Left lung (tissue), 14 donors: ENCODE measurements at places on chromosomes 13 and 19. TPM values are rescaled to one million over a fixed set of nuclear protein-coding genes. Genes with fewer than 3 reads are reported as not detected.

The LMTK3 gene
- total RNA-seq: 9.5 TPM

The CLEC11A gene
- total RNA-seq: 49.1 TPM

DNA sequence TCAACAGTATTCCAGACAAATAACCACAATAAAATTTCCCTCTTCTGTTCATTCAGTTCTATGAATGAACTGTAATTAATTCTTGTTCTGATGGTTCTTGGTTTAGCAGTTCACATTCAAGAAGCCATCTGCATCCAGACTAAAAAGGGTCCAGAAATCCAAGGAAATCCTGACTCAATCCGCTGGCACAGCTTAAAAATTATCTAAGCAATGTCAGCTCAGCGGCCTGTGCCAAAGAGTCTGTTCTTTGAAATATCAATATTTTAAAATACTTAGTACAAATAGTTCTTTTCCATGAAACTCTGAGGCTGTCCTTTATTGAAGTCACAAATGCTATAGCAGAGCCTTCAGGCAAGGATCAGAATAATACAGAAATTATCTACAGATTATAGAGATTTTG lies 57.2 kb downstream of the DHRS12 start:
- H3K27me3 ChIP-seq: no peaks in the 10 kb centered on the region
- H3K36me3 ChIP-seq: peaks cover 59% of the 10 kb centered on the region
- H3K27ac ChIP-seq: no peak overlapping the region

DNA sequence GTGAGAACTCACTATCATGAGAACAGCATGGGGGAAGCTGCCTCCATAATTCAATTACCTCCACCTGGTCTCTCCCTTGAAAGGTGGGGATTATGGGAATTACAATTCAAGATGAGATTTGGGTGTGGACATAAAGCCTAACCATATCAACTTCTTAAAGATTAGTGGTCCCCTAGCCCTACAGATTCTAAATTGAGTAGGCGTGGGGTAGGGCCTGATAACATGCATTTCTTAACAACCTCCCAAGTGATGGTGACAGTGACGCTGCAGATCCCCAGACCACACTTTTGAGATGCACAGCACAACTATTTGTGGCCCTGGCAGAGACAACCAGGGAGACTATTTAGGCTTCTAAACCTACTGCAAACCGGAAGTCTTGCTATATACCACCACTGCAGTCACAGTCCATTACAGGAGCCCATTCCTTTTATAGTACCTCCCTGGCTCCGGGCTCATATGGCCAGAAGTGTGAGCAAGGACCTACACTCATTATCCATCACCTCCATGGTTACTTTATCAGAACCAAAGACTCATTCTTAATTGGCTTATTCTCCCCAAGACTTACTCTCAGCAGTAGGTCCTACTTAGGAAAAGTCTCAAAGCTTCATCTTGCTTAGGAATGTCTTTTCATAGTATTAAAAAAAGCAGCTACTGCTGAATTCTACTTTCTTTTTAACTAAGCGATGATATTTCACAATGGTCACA lies 2.1 kb upstream of the DPY19L3 start:
- peaks cover 37% of the 10 kb centered on the region for H3K4me1 ChIP-seq
- H3K36me3 ChIP-seq: no peaks in the 10 kb centered on the region
- H3K27ac ChIP-seq: no peak overlapping the region
- DNase-seq: no peak

DNA sequence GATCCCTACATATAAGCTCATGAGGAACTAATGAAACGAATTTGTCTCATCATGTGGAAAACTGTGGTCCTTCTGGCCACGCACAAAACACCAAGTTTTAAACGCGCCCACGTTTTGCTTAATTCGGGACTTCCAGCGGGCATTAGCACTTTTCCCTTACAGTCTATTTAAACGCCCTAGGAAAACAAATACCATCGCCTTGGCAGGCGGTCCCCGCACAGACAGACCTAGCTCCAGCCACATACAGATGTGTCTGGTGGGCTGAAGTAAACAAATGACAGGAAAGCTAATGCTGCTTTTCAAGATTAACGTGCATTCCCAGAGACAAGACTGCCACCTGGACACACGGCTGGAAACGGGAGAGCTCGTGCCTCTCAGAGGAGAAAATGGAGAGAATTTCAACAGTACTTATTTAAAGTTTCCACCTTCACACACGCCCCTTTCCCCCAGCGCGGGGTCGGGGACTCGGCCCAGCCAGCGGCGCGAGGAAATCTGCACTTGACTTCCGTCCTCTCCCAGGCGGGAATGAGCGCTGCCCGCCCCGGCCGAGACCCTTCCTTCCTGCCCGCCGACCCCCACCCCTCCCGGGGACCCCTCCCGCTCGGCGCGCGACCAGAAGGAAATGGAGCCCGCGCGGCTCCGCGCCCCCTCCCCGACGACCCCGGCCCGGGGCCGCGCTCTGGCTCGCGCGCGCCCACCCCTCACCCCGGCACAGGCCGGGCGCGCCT lies 931 bp downstream of the USP12 start:
- peak; percentile 86 for DNase-seq
- H3K36me3 ChIP-seq: no peaks in the 10 kb centered on the region
- H3K4me1 ChIP-seq: peaks cover 68% of the 10 kb centered on the region

GRCh38 chr13:26707122-26708006 lies 53.2 kb downstream of the GPR12 start:
- H3K4me1 ChIP-seq: no peaks in the 10 kb centered on the region
- no peak overlapping the region for H3K27ac ChIP-seq
- no peak overlapping the region for H3K4me3 ChIP-seq
- DNase-seq: no peak
- H3K36me3 ChIP-seq: no peaks in the 10 kb centered on the region
- H3K27me3 ChIP-seq: no peaks in the 10 kb centered on the region

DNA sequence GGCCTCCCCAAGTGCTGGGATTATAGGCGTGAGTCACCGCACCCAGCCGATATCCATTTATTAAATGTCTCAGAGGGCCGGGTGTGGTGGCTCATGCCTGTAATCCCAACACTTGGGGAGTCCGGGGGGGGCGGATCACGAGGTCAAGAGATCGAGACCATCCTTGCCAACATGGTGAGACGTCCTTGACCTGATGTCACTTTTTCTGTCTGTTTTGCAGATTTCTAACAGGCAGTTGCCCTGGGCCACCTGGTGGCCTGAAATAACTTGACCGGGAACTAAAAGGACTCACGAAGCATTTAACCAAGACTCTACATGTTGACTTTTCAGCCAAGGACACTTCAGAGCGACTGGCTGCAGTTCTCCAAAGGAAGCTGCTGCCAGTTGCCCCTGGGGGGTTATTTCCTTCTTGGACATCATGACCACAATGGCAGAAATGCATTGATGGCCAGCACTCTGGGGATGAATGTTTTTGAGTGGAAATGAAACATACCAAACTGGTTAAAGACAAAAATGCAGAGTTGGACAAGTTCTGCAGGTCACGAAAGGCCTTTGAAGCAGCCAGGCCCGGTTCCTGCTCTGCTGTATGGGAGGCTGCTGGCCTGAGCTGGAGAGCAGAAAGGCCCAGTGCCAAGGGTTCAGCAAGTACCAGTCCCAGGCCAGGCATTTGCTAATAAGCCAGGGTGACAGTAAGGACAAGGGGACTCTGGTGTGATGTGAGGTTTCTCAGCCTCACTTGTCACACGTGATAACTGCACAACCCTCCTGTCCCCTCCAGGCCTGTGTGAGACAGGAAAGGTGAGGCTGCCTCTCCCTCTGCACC lies 8.3 kb downstream of the ZNF837 start:
- no peak overlapping the region for H3K27ac ChIP-seq
- peak; percentile 43 for DNase-seq
- no peak overlapping the region for H3K4me3 ChIP-seq
- H3K36me3 ChIP-seq: no peaks in the 10 kb centered on the region
- H3K4me1 ChIP-seq: no peaks in the 10 kb centered on the region

GRCh38 chr19:30441011-30441410 lies 68.8 kb downstream of the ZNF536 start:
- H3K4me3 ChIP-seq: no peak overlapping the region
- DNase-seq: no peak

DNA sequence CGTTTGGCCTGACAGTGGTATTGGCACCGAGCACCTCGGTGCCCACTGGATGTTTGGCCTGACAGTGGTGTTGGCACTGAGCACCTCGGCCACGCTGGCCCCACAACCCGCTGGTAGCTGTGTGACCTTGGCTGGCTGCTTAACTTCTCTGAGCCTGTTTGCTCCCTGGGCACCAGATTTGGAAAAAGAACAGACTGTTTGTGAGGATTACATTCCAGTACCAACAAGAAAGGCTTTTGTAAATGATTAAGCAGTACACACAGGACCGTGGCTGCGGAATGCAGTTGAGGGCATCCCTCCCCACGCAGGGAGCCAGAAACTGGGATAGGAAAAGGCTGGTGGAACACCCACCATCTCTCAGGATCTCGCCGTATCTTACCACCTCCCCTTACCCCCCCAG lies 31.9 kb downstream of the SLC25A42 start:
- no peaks in the 10 kb centered on the region for H3K27me3 ChIP-seq
- no peak overlapping the region for H3K27ac ChIP-seq
- H3K4me1 ChIP-seq: no peaks in the 10 kb centered on the region

DNA sequence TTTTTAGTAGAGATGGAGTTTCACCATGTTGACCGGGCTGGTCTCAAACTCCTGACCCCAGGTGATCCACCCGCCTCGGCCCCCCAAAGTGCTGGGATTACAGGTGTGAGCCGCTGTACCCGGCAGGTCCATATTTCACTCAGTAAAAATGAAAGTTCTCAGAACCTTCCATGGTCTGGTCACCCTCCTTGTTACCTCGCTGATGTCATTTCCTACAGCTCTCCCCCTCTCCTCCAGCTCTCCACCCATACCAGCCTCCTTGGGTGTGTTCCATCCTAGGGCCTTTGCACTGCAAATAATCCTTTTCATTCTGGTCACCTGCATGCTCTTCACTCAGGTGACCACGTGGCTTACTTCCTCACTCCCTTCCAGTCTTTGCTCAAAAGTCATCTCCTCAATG lies 78.2 kb upstream of the TNFSF11 start:
- no peak overlapping the region for H3K27ac ChIP-seq
- H3K36me3 ChIP-seq: no peaks in the 10 kb centered on the region
- no peaks in the 10 kb centered on the region for H3K4me1 ChIP-seq
- H3K4me3 ChIP-seq: no peak overlapping the region
- H3K27me3 ChIP-seq: no peaks in the 10 kb centered on the region
- no peak for DNase-seq

GRCh38 chr13:106038752-106039151 lies 496.7 kb downstream of the EFNB2 start:
- no peak overlapping the region for H3K27ac ChIP-seq
- H3K4me3 ChIP-seq: no peak overlapping the region

DNA sequence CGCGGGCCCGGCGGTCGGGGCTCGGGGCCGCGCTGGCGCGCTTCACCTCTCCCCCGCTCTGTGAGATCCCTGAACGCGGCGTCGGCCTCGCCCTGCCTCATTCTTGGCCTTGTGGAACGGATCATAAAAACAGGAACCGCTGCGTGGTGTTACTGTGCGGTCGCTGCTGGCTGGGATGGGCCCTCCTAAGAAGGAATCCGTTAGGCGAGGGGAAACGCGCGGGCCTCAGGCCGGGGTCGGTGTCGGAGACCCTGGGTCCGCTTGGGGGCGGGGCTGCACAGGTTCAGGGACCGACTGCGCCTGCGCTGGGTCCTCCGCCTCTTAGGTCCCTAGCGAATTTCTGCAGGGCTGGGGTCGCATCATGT lies 381 bp downstream of the CKAP2 start:
- peaks cover 4% of the 10 kb centered on the region for H3K36me3 ChIP-seq
- peak overlapping the region; percentile 95 for H3K27ac ChIP-seq
- H3K4me3 ChIP-seq: peak overlapping the region; percentile 80
- DNase-seq: peak; percentile 77
- H3K4me1 ChIP-seq: peaks cover 4% of the 10 kb centered on the region

- no peaks in the 10 kb centered on the region for H3K36me3 ChIP-seq
- H3K27ac ChIP-seq: peak overlapping the region; percentile 85
- no peaks in the 10 kb centered on the region for H3K4me1 ChIP-seq
- DNase-seq: no peak
Observed at GRCh38 chr13:77833331-77833863, 85.2 kb downstream of the EDNRB start.

GRCh38 chr19:10660346-10660745 lies 6.2 kb downstream of the ILF3 start:
- peaks cover 79% of the 10 kb centered on the region for H3K4me1 ChIP-seq
- H3K36me3 ChIP-seq: no peaks in the 10 kb centered on the region
- no peaks in the 10 kb centered on the region for H3K27me3 ChIP-seq

GRCh38 chr19:51030631-51031030 lies 4.2 kb downstream of the KLK12 start:
- peaks cover 2% of the 10 kb centered on the region for H3K27me3 ChIP-seq
- no peak overlapping the region for H3K27ac ChIP-seq
- no peak overlapping the region for H3K4me3 ChIP-seq

DNA sequence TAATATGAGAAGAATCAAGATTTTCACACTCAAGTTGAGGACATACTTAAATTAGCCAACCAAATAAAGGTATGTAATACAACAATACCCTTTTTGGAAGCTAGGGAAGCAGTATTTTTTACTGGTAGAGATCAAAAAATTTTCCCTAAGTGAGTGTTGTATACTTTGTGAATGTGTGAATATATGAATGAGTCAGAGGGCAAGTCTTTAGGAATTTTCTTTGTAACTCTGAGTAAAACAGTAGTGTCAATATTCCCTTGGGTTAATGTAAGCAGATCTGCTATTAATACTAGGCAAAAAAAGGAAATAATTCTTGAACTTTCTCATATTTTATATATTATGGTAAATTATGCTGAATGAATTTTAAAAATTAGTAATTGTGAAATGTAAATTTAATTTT lies 1161.8 kb upstream of the MIR17HG start:
- H3K4me3 ChIP-seq: no peak overlapping the region
- DNase-seq: no peak

DNA sequence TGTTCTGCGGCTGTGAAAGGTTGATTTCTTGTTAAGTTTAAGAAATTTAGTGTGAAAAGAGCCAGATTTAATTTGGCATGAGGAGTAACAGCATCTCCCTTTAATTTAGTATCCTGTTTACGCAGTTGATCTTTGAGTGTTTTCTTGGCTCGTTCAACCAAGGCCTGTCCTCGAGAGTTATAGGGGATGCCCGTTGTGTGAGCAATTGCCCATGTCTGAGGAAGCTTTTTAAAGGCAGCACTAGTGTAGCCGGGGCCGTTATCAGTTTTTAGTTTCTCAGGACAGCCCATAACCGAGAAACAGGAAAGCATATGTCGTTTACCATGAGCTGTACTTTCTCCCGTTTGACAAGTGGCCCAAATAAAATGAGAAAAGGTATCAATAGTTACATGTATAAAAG lies 47.5 kb upstream of the ZNF43 start:
- H3K4me1 ChIP-seq: no peaks in the 10 kb centered on the region
- no peak overlapping the region for H3K4me3 ChIP-seq
- H3K27me3 ChIP-seq: no peaks in the 10 kb centered on the region
- no peak for DNase-seq

- no peaks in the 10 kb centered on the region for H3K4me1 ChIP-seq
- H3K27ac ChIP-seq: peak within 1 kb of the TSS; percentile 99
- peak within 1 kb of the TSS; percentile 75 for H3K4me3 ChIP-seq
- peaks cover 38% of the 10 kb centered on the region for H3K36me3 ChIP-seq
Observed at GRCh38 chr19:10835754-10836478, at the start of gene TMED1. Gene TMED1 (minus strand): TSS chr19:10836212. CDS start chr19:10836191, 21 bp downstream.
